IPS-NIHi11 (cell line): ENCODE measurements at places on chromosomes 1 and 21.

GRCh38 chr1:223326776-223327175, 37.2 kb downstream of the SUSD4 start:
- no peak for DNase-seq

GRCh38 chr1:109274533-109275476, 8.1 kb downstream of the PSRC1 start:
- DNase-seq, result no peak

DNA sequence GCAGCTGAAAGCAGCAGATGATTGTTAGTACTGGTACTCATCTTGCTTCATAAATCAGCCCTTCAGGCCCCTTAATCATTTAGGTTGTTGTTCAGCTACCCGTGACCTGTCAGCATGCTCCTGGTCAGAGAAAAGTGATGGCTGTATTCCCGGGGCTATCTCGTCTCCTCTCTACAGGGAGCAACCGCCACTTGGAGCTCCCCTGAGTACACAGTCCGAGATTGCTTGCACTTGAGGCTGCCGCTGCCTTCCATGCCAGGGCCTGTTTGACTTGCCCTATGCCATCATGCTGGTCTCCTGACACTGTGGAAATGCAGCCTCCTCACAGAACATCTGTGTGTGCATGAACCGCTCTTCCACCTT, 97.5 kb downstream of the SPATA46 start:
- no peak for DNase-seq

- peak; percentile 67 for DNase-seq
These were observed 1.5 kb downstream of the ZNF684 start for GRCh38 chr1:40532844-40533424.

DNA sequence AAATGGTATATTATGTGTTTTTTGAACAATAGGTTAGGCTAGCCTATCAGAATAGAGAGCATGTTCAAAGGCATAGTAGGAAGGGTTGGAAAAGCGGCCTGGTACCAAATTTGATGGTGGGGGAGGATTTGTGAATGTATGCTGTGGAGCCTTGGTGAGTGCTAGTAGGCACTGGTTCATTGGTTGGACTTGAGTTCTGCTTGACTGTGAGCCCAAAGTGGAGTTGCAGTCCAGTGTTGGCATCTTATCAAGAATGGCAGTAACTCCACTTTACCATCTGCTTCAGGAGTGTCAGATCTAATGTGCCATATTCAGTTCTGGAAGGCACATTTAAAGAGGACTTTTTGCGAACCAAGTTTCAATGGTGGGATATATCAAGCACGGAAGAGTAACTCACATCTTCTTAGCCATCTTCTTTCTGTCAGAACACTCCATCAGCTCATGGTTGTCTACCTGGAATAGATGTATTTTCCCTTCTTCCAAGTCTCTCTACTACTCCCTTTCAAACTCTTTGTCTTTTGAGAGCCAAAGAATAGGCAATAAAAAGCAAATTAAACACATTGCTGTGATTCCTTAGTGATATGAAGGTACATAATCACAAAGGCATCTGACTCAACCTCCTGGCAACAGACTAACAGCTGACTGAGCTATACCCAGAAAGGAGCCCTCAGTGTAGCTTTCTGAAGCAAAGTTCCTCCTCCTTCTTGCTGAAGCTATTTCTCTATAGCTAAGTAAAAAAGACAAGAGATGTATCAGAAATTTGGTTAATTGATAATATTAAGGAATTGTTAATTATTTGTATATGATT, 21.7 kb downstream of the LRRC8B start:
- DNase-seq, result no peak

GRCh38 chr1:160597705-160598104, 18.4 kb upstream of the CD84 start:
- no peak for DNase-seq

DNA sequence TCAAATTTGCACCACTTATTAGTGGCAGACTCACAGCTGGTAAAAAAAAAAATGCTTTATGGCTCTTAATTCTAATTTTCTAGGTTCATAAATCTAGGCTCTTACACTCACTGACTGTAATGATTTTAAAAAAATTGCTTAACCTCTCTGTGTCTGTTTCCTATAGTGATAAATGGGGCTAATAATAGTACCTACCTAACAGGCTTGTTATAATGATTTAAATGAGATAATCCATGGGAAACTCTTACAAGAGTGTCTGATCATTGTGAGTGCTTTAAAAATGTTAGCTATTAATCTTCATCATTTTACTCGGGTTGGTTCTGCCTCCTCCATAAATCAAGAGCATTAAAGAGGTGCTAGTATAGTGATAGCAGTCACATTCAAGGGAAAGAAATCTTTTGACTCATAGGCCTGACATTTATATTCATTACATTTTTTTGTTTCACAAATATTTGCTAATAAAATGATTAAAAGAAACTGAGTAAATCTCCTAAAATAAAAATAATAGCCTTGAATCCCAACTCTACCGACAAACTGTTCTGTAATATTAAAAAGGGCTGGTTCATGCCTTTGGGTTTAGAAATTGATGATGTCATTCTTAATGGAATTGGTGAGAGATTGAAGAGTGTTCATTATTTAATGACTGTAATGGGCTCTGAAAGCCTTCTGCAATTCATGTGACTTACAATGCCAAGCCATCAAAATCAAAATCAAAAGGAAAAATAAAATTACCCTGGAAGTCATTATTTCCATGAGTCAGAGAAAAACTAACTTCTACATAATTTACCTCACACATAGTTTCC, 93.9 kb upstream of the PALMD start:
- no peak for DNase-seq

DNA sequence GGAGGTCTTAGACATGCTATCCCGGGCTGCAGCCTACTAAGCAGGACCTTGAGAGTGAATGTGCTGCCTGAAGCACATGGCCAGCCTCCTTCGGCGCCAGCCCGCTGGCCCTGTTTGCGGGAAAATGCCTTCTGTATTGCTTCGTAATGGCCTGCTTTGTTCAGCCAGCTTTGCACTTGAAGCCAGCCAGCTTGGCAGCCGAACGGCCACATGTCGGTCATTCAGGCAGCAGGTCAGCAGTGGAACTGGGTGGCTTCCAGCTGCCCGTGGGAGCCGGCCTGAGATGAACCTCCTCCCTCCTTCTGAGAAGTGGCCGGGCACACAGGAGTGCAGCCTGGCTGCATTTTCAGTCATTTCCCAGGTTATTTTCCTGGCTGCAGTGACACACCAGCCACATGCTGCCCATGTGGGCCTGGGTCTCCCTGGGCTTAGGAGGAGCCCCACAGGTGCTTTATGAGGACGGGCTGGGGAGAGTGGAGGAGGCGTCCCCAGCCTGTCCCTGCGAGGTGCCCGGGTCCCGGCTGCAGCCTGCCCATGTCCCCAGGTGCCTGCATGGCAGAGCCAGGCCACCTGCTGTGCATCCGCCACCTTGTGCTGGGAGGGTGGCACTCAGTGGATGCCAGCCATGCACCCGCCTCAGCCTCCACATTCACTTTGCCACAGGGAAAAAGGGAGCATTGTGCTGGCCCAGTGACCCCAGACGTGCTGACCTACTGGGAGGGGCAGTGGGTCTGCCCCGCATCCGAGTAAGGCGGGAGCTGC, 103.5 kb downstream of the SIK1 start:
- DNase-seq, result no peak

DNA sequence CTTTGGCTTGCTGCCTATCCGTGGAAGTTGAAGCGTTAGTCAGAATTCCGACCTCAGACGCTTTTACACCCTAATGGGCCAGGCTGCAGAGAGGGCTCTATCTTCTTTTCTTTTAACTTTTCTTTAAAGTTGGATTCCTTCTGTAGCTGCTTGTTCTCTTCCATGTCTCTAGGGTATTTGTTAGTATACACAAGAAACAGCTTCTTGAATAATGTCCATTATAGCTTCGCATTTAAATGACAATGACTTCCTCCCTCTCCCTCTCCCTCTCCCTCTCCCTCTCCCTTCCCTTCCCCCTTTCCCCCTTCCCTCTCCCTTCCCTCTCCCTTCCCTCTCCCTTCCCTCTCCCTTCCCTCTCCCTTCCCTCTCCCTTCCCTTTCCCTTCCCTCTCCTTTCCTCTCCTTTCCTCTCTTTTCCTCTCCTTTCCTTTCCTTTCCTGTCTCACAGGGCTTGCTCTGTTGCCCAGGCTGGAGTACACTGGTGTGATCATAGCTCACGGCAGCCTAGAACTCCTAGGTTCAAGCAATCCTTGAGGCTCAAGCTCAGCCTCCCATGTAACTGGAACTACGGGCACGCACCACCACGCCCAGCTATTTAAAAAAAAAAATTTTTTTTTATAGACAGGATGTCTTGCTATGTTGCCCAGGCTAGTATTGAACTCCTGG, 33.0 kb downstream of the RIPPLY3 start:
- DNase-seq, result no peak

GRCh38 chr1:26771643-26772321, 16.0 kb upstream of the PIGV start:
- peak; percentile 37 for DNase-seq

DNA sequence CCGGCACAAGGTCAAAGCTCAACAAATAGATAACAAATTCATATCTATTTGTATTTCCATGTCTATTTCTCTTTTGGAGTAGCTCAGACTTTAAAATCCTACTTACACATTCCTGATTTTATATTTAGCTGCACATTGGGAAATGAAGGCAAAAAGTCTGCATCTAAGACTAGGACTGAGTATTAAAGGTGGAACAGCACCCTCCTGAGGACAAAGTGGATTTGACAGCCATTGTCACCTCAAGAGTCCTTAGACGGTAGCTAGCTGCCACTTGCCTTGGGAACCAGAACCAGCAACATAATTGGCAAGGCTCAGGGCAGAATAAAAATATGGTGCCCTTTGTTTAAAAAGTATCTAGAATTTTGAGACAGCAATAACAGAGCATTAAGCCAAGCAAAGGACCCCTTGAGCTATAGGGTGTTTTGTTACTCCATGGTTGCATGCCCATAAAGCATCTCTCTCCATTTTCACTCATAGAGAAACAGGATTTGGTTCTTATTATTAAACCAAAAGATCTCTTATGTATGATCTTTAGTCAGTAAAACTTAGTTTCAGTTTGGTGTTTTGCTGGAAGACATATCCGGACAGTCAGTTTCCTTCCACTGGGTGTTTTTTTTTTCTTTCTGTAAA, 30.0 kb upstream of the SGIP1 start:
- DNase-seq, result peak; percentile 46

DNA sequence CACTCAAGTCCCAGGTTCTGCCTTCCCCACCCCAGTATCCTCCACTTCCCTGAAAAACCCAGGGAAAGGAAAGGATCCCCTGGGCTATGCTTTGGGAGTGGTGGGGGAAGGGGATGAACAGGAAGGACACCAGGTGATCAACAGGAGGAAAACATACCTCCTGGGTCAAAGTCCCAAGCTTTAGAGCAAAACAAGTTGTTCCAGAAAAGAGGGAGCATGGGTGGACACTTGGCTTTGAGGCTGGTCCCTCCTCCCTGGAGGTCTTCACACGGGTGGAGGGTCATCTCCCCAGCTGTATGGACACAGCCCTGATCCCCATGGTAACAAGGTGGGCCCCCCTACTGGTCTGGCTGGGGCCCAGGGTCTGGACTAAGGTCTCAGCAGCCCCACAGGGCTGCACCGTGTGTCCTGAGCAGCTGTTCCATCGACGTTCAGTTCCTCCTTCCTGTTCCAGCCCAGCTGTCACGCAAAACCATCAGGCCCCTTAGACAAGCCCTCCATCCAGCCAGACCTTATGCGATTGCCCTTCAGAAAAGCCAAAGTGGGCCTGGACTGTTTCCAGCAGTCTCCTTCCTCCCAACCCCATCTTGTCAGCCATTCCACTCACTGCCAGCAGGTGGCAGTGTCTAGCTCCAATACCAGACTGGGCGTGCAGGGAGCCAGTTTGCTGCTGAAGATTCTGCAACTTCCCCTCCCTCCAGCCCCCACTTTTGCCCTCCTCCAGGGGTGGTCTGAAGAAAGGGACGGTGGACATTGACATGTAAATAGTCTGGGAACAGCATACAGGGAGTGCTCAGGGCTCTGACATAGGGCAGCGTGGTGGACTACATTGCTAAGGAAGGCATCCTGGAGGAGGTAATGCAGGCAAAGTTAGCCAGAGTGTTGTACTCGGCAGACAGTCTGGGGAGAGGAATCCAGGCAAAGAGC, 2.9 kb upstream of the PDZK1IP1 start:
- peak; percentile 91 for DNase-seq

- DNase-seq, result no peak
These were observed 184.4 kb downstream of the RYR2 start for GRCh38 chr1:237226177-237226944.

DNA sequence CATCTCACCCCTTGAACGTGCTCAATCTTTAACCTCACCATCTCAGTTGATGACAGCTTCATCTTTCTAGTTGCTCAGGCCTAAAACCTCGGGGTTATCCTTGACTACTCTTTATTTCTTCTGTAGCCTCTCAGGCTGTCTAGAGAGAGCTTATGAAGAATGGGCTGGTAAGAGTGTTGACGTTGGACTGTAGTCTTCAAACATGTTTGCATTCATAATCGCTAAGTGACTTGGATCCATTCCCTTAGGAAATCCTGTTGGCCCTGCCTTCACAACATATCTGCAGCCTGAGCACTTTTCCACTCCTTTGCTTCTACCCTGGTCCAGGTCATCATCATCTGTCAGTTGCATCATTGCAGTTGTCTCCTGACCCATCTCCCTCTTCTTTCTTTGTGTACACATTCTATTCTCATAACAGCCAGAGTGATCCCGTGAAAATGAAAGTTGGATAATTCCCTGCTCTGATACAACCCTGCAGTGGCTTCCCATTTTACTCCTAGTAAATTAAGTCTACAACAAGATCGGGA, 10.5 kb downstream of the UCK2 start:
- no peak for DNase-seq

GRCh38 chr1:234893725-234894630, 234.7 kb downstream of the TOMM20 start:
- DNase-seq, result no peak

- DNase-seq, result no peak
These were observed 148.7 kb upstream of the PRMT6 start for GRCh38 chr1:106907795-106908194.

DNA sequence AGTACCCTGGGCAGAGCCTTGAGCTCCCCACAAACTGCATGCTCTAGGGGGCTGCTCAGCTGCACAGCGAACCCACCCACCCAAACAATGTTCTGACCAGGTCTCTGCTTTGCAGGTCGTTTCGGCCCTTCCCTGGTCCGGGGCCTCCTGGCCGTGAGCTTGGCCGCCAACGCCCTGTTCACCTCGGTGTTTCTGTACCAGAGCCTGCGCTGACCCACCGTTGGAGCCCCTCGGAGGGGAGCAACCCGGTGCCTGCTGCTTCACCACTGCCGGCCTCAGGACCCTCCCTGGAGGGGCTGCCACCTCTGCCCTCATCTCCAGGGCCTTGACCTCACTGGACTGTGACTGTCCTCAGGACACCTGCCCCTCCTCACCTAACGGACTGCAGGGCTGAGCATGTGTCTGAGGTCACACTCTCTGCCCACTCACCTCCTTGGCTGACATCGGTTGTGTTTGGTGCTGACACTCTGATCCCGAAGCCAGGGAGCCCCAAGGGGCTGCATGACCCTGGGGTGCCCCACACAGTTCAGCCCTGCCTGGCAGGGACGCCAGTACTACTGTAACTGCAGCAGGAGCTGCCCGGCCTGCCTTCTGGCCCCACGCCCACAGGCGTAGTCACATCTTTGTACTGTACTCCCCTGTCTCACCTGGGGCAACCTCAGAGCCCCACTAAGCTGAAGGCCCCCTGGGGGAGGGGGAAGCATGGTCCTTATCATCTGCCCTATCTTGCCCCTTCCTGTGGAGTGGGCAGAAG, 24.3 kb downstream of the TMEM201 start:
- no peak for DNase-seq

GRCh38 chr1:116775116-116775752, 21.0 kb downstream of the CD2 start:
- DNase-seq, result no peak

GRCh38 chr1:110605901-110606656, at the start of gene KCNA2:
TSS of gene KCNA2 (minus strand) at chr1:110606358. CDS start at chr1:110604782, 1,576 bp downstream.
- DNase-seq, result peak; percentile 85
